ENCODE measurements at places on chromosomes 5 and 9.

DNA sequence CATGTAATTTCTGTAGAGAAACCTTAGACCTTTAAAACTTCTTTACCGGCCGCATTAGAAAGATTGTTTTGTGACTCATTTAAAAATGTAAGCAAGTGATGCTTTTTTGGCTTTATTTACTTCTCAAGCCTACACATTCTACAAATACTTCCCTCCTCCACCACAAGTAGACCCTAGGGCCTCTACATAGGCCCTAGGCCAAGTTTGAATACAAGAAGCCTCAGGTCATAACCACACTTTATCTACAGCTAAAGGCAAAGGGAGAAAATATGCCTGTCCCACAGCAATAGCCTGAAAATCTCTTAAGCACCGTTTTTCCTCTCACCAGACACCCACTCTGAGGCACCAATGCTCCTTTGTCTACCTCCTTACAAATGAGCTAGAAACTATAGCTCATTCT, 53.9 kb downstream of the CSNK1A1 start:
- no peak for DNase-seq

DNA sequence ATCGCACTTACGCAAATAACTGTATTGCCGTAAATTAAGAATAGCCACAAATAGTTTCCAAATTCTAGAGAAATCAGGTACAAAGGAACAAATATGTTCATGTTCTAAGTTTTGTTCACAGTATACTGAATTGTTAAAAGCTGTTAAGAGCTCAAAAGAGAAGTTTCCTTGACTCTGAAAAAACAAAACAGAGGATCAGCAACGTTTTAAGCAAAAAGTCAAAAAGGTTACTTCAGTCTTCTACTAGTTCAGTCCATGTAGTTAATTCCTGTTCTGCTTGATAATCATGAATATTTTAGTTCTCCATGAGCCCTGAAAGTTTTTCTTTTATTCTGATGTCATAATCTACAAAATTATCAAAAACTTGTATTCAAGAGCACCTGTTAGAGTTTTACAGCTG, 128.6 kb upstream of the MAST4 start:
- no peak for DNase-seq

DNA sequence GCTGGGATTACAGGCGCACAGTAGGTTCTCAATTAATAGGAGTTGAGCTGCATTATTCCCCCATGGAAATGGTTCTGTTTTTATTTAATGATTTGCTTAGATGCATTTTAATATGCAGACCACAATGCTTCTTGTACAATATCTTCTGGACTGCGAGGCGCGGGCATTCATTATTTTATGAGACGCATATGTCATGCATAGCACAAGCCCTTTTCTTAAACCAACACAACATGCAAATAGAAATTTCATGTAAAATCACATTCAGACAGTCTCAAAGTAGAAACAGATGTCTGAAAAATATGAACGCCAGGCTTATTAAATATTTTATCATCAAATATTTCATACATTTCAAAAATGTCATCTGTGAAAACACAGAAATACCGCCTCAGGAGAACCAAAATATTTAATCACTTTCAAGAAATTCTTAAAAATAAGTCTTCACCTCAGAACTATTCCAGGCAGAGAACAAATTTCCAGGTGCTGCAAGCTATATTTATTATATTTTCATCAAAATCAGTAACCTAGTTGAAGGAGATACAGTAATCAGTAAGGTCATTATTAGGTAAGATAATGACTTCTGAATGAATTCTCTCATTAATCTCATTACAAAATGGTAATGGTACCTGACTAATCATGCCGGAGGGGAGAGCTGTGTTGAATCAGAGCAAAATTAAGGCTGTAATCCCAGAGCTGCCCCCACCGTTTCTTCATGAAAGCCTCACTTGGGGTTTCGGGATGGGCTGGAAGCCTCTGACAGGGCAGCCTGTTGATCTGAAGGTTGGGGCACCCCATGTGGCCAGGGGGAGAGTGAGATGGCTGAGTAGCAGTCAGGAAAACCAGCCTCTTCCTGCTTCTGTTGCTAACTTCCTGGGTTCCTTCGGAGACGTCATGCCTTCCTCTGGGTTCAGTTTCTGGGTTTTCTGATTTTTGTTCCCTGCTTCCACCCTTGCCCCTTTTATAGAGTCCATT, 133.9 kb upstream of the ZNF618 start:
- DNase-seq, result no peak

- no peak for DNase-seq
Observed at GRCh38 chr9:96674906-96675538, 19.9 kb upstream of the PRXL2C start.

DNA sequence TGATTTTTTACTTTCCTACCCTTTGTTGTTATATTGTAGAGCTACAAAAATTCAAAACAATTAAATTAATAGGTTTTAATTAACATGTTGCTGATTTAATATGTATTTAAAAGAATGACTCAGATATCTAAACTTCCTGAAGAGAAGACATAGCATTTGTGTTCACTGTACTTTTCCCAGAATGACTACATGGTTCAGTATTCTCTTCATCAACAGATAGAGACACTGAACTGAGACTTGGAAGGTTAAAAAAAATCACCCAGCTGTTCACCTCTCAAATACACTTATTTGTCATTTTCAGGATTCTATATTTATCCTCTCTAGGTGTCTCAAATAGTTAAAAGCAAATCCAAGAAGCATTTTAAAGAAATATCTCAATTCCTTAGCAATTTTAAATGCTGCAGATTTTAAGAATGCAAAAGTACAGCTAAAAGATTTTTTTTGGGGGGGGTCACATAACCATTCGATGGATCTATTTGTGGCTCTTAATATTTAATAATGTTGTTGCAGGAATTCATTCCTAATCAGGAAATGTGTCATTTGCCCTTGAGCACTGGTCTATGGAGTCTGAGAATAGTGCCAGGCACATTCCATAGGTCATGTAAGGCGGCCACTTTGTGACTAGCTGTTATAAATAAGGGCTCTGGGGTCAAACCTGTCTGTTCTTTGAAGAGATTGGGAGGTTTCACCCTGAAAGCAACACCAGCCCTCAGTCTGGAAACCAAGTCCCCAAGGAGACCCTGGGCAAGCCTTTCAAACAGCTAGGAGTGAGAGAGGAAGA, 463.1 kb downstream of the NR2F1-AS1 start:
- no peak for DNase-seq

GRCh38 chr5:174315471-174315870, 270.0 kb downstream of the NSG2 start:
- DNase-seq, result no peak

DNA sequence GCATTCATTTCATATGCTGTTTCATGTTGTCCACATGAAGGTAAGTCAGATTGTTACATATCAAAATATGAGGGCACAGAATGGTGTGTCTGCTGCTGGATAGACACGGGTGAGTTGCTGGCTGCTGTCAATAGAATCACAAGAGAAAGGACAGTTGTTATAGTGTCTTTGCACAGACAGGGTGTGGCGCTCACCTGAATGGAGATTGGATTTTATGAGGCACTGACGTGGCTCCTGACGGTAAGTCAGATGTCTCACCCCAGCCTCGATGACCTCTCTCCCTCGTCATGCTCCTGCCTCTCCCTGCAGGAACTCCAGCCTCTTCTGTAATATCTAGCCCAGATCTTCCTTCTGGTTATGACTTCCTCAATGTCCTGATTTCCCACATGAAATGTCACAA, 75.4 kb upstream of the SELENOP start:
- DNase-seq, result peak; percentile 76

DNA sequence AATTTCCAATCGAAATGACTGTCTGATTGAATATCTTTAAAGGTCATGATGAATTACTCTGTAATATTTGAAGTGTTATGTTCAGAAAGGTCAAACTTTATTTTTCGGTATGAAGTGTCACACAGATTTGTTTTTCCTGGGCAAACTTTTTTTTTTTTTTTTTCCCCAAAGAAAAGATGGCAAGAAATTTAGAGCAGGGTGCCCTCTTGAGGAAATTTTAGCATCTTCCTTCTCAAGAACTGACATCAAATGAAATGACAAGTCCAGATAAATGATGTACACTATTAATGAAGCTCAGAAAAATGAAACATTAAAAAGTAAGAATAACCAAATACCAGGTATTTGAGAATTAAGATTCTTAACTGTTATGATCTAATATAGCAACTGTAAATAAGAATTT, 123.6 kb downstream of the INVS start:
- DNase-seq, result peak; percentile 6

DNA sequence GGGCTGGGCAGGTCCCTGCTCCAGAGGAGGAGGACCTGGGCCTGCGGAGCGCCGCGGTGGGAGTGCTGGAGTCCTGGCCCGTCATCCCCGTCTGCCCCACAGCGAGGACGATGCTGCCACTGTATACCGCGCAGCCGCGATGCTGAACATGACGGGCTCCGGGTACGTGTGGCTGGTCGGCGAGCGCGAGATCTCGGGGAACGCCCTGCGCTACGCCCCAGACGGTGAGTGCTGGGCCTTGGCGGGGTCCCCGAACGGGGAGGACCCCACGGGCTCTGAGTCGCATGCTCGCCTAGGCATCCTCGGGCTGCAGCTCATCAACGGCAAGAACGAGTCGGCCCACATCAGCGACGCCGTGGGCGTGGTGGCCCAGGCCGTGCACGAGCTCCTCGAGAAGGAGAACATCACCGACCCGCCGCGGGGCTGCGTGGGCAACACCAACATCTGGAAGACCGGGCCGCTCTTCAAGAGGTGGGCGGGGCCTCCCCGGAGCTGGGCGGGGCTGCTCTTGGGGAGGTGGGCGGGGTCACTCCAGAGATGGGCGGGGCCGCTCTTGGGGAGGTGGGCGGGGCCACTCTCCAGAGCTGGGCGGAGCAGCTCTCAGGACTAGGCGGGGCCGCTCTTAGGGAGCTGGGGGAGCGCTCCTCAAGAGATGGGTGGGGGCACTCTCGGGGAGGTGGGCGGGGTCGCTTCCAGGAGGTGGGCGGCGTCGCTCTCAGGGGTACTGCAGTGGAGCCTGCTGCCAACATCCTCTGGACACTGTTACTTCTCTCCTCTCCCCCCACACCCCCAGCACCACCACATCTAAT, 13.1 kb downstream of the LRRC26 start:
- no peak for DNase-seq

GRCh38 chr9:134683714-134684374, 42.2 kb downstream of the COL5A1 start:
- DNase-seq, result no peak

DNA sequence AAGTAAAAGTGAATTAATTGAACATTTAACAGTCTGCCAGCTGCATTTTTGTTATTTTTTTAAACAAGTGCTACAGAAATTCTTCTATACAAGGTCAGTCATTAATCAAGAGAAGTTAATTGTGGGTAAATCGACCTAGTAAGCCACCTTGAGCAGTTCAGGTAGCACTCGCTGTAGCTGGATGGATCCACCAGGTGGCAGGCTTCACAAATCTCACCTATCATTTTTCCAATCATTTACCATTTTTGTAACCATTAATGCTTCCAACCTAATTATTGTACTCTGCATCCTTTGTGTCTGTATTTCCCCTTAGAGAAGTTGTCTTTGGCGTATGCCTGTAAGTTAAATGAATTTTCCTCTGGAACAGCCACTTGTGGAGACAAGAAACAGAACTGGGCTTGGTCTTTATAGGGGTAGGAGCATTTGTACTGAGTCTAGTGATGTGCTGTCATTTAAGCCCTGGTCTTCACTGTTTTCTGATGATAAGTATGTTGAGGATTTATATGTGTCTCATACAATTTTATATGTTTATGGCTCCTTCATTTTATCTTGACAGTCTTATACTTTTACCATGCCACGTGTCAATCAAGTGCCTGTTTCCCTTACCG, 39.5 kb downstream of the CD180 start:
- DNase-seq, result peak; percentile 30
